ENCODE measurements at places on chromosomes 3 and 15.

DNA sequence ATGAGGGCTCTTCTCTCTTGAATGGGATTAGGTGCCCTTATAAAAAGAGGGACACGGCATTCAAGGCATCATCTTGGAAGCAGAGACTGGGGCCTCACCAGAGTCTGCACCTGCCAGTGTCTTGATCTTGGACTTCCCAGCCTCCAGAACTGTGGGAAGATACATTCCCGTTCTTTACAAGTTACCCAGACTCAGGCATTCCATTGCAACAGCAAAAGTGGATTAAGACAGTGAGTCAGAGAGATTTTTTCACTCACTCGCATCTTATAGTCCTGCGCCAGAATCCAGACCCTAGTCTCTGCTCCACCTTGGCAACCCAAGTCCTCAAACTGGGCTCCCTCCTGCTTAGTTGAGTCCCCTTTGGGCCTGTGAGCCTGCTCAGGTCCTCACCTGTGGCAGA lies 2.7 kb downstream of the LCTL start:
- DNase-seq: no peak

DNA sequence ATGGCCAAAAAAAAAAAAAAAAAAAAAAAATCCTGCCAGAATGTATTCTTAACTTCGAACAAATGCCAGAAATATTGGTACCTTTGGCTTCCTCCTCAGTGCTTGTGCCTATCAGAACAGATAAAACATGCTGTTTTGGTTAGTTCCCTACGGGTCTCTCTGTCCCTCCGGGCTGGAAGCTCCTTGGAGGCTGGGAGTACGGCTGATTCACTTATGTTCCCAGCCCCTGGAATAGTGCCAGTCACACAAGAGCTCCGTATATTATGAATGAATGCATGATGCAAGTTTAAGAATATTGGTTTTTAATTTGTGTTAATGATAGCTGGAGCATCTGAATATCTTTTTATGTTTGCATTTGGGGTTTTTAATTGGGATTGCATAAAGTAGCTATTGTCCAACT lies 44.0 kb downstream of the NR2F2 start:
- no peak for DNase-seq

DNA sequence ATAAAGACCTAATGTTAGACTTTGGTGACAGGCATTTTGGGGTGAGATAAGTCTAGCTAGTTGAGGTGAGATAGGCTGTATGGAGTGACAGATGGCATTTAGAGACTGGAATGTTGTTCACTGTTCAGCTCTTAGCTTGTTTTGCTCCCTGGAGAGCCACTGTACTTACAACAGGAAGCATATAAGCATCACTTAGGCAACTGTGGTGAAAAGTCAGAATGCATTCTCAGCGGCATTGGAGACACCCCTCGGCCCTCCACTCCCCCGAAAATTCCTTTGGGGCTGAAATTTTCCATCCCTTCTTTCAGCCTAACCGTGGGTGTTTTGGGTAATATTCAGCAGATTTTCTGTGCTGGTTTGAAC lies 73.4 kb downstream of the SLCO3A1 start:
- DNase-seq: no peak

- DNase-seq: no peak
Observed at GRCh38 chr3:194126790-194127189, 9.2 kb upstream of the HES1 start.

- DNase-seq: no peak
Observed at GRCh38 chr3:126557415-126557745, 1.4 kb downstream of the C3orf22 start.

GRCh38 chr15:29596266-29596665 lies 226.0 kb downstream of the TJP1 start:
- DNase-seq: no peak

DNA sequence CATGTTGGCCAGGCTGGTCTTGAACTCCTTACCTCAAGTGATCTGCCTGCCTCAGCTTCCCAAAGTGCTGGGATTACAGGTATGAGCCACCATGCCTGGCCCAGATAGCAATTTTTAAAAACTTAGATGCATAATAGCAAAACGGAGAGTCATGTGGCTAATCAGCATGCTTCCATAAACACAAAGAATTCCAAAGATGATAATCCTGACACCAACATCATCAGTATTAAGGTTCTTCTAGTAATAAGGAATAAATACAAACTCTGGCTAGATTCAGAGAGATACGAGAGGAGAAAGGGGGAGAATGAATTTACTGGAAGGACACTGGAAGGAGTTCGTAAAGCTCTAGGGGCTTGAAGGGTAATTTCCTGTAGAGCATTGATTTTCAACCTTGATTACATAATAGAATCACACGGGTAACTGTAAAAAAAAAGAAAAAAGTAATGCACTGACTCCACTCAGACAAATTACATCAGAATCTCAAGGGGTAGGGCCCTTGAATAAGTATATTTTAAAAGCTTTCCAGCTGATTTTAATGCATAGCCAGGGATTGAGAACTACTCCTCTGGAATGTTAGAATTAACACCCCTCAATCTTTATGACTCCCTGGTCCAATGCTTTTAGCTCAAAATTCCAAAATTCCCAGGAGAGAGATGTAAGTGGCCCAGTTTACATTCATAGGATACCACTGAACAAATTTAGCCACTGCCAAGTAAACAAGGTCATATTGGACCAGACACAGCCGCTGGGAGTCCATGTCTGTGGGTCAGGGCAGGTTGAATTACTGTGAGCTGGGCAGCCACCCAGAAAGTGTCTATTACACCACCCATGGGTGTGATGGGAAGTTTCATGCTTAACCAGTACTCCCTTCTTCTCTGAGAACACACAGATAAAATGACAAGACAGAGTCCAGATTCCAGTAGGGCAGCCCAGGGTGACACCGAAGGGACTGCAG lies 243.9 kb downstream of the TBL1XR1 start:
- no peak for DNase-seq

DNA sequence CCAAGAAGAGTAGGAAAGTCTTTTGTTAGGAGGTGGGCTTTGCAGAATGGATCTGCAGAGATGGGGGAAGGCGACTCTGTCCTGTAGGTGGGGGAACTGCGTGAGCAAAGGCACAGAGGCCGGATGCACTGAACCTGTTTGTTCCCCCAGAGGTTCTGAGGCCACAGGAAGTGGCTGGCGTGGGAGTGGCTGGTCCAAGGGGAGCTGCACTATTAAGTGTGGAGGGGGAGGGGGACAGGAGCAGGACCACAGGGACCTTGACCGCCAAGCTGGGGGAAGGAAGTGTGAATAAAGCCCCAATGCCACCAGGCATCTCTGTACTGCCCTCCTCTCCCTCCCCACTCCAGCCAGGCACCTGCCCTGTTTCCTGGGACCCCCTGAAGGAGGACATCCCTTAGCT lies 51.8 kb downstream of the CYP11A1 start:
- peak; percentile 60 for DNase-seq

GRCh38 chr15:96320107-96320506 lies 10.4 kb upstream of the NR2F2 start:
- DNase-seq: no peak

GRCh38 chr3:97232393-97233034 lies 418.1 kb downstream of the EPHA6 start:
- no peak for DNase-seq

- DNase-seq: no peak
Observed at GRCh38 chr3:142007710-142008399, 131.4 kb downstream of the ATP1B3 start.

GRCh38 chr15:57253082-57253481 lies 123.2 kb upstream of the CGNL1 start:
- no peak for DNase-seq

GRCh38 chr3:53162672-53163443 lies 1.8 kb downstream of the PRKCD start:
- DNase-seq: peak; percentile 50

DNA sequence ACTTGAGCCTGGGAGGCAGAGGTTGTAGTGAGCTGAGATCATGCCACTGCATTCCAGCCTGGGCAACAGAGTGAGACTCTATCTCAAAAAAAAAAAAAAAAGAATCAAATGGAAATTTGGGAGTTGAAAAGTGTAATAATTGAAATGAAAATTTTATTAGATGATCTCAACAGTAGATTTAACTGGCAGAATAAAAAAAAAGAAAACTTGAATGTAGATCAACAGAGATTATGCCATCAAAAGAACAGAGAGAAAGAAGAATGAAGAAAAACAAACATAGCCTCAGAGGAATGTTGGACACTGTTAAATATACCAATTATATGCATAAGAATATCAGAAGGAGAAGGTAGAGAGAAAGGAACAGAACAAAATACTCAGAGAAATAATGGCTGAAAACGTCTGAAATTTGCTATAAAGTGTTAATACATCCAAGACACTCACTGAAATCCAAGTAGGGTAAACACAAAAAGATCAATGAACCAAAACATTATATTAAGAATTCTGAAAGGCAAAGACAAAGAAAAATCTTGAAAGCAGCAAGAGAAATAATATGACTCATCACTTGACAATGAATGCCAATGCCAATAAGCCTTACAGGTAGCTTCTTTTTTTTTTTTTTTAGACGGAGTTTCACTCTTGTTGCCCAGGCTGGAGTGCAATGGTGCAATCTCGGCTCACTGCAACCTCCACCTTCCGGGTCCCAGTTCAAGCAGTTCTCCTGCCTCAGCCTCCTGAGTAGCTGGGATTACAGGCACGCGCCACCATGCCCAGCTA lies 14.6 kb upstream of the ELP6 start:
- DNase-seq: no peak

GRCh38 chr3:79604681-79605080 lies 163.1 kb downstream of the ROBO1 start:
- no peak for DNase-seq

DNA sequence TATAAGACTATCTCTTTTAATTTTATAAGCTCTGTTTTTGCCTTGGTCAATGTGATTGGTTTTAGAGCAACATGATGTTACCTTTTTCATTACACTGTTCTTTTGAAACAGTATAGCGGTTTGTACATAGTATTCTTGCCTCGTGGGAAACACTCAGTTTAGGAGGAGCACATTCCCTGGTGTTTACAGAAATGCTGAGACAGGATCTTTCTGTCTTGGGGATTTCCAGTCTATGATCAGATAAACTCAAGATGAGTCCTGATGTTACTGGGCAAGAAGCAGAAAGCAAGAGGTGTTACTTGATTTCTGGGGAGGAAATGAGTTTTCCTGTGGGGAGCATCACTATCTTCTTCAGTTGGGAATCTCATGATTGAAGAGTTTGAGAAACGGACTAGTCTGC lies 2.5 kb downstream of the TMEM266 start:
- DNase-seq: no peak

- no peak for DNase-seq
Observed at GRCh38 chr15:63556246-63556645, 40.9 kb upstream of the FBXL22 start.

DNA sequence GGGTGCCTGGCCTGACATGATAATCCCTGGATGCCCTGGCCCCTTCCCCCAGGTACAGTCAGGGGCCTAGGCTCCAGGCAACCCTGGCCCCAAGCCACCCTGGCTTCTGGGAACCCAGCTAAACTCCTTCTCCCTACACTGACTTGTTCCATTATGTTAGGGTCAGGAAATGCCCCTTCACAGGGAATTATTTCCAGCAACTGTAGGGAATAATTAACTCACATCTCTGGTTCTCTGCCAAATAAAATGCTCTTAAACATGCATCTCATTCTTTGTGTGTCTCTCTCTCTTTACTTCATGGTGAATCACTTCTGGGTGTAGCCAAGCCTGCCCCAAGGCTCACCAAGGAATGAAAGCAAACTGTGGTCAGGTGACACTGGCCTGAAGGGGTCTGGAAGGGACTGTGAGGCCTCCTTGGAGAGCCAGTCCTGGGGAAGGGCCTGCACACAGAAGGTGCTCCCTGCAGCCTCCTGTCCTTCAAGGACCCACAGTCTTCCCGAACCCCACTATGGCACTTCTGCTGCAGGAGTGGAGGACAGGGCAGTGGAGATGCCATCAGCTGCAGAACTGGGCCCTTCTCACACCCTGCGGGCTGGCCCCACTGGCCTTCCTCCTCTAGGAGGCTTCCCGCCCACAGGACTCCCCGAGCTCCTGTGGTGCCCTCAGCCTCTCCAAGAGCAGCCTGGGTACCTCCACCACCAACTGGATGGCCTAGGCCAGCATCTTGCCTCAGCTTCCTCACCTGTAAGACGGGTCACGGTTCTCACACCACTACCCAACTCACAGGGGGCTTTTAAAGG lies 17.6 kb downstream of the TKT start:
- no peak for DNase-seq

- no peak for DNase-seq
Observed at GRCh38 chr3:176964661-176965060, 232.6 kb downstream of the TBL1XR1 start.

GRCh38 chr3:113058188-113058587 lies 67.4 kb downstream of the GTPBP8 start:
- no peak for DNase-seq

DNA sequence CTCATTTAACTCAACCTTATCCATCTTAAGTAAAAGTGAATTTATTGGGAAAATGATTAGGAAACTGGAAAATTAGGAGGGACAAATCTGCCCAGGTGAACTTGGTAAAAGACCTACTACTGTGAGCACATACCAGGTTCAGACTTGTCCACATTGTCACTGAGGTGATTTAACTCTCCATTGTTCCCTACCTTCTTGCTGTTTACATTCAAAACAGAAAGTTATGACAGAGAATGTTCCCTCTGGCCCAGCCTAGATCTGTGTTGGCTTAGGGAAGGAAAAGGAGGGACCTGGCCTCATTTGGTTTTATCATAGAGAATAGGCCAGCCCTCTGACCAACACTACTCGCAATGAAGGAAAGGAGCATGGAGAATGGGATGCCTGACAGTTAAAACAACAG lies 117.6 kb downstream of the SATB1 start:
- DNase-seq: no peak

- DNase-seq: no peak
Observed at GRCh38 chr3:29605845-29606244, 325.0 kb downstream of the RBMS3 start.

- DNase-seq: no peak
Observed at GRCh38 chr3:100902572-100902971, 90.6 kb downstream of the ABI3BP start.

GRCh38 chr3:89625945-89626344 lies 518.5 kb downstream of the EPHA3 start:
- no peak for DNase-seq

DNA sequence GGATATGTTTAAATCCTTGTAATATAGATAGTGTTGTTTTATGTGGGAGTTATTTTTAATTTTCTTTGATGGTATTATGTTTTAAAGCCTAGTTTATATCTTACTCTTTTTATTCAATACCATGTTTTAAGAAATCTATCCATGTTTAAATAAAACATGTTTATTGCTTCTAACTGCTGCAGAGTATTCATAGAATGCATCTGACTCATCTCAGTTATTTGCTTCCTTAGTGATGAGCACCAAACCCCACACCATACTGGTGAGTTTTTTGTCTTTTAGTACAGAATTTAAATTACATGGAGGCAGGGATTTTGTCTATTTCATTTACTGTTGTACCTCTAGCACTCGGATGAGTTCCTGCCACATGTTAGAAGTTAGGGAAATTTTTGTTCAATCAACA lies 209.2 kb downstream of the NSUN3 start:
- DNase-seq: no peak

GRCh38 chr15:70714015-70714414 lies 49.3 kb downstream of the UACA start:
- no peak for DNase-seq

- peak; percentile 19 for DNase-seq
Observed at GRCh38 chr3:180329187-180329586, 272.8 kb upstream of the TTC14 start.

- DNase-seq: no peak
Observed at GRCh38 chr3:14836049-14836468, 17.3 kb downstream of the FGD5 start.

GRCh38 chr3:10709110-10709781 lies 106.8 kb upstream of the SLC6A11 start:
- no peak for DNase-seq

GRCh38 chr3:155352900-155353490 lies 59.5 kb upstream of the STRIT1 start:
- peak; percentile 4 for DNase-seq
